ENCODE measurements at places on chromosomes 6 and 20.

DNA sequence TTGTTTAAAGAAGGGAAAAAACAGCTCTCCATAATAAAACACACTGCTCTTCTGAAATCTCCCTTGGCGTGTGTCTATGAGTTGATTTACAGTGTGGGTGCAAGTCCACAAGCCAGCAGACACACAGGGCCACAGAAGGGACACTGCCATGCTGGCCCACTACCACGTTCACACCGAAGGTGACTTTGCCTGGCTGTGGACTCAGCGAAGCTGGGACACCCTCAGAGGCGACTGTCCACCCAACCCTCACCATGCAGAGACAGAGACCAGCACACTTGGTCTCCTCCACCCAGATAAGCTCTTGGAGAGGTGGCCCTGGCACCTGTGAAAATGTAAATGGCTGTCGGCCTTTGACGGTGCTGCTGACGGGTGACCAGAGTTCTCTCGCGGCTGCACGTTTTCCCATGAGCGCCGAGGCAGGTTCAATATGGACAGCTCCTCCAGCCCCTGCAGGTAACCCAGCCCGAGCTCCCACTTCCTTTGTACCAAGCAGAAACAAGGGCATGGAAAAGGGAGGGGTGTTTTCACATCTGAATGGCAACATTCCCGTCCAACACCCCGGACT, 78.0 kb downstream of the YTHDF1 start:
- DNase-seq = no peak

- no peak for DNase-seq
Measured at GRCh38 chr6:14569394-14569793, 451.8 kb downstream of the CD83 start.

- DNase-seq = no peak
Measured at GRCh38 chr20:58447511-58448391, 58.7 kb downstream of the VAPB start.

GRCh38 chr6:21931641-21932335, 338.2 kb downstream of the SOX4 start:
- DNase-seq = no peak
